Activated CD4-positive, alpha-beta T cell treated with anti-CD3 and anti-CD28 coated beads for 36 hours (primary cell): ENCODE measurements at places on chromosomes 6 and 20.

DNA sequence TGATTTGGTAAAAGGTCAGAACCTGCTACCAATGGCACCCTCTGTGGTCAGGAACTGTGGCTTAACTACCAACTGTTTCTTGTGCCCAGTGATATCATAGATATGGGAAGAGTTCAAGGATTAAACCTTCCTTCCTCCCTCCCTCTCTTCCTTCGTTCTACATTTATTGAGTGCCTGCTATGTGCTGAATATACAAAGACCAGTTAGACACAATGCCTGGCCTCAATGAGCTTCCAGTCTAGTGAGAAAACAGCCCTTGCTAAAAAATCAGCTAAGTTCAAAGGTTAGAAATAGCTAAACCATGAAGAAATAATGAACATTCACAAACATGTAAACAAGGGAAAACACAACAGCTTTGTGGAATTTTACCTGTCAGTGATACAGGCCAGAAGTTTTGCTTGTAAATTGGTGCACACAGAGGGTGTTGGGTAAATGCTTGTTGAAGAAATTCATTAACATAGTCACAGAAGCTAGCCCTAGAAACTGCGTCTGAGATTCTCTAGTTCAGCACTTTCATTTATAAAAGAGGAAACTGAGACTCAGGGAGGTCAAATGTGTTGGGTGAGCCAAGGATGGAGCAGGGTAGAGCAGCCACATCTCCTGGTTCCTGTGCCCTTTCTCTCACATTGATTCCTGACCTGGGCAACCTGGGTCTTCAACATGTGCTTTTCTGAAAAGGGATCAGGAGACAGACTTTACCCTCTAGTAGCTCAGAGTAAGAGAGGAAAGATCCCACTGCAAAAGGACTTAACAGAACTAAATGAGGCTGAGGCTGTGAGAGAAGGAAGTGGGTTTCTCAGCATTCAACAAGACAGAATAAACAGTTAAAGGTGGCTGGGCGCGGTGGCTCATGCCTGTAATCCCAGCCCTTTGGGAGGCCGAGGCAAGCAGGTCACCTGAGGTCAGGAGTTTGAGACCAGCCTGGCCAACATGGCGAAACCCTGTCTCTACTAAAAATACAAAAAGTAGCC lies 14.4 kb upstream of the FOXO3 start:
- no peak for DNase-seq

DNA sequence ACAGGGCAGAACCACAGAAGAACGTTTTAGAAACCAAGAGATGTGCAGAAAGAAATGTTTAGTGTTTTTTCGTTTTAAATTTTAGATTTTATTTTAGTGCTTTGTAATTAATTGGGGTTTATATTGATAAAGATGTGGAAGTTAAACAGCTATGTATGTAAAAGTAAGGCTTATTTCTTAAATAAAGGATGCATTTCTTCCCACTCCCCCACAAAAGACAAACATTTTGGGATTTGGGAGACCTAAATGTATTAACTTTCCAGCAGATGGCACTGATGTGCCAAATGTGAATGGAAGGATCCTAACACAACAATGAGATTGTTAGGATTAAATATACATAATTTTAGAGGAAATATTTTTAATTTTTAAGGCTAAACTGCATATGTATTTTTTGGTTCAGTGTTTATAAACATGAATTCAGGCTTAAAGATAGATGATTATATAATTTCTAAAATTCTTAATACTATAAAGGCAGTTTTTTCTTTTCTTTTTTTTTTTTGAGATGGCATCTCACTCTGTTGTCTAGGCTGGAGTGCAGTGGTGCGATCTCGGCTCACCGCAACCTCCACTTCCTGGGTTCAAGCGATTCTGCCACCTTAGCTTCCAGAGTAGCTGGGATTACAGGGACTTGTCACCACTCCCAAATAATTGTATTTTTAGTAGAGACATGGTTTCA lies 12.0 kb downstream of the PFDN4 start:
- DNase-seq, result no peak

DNA sequence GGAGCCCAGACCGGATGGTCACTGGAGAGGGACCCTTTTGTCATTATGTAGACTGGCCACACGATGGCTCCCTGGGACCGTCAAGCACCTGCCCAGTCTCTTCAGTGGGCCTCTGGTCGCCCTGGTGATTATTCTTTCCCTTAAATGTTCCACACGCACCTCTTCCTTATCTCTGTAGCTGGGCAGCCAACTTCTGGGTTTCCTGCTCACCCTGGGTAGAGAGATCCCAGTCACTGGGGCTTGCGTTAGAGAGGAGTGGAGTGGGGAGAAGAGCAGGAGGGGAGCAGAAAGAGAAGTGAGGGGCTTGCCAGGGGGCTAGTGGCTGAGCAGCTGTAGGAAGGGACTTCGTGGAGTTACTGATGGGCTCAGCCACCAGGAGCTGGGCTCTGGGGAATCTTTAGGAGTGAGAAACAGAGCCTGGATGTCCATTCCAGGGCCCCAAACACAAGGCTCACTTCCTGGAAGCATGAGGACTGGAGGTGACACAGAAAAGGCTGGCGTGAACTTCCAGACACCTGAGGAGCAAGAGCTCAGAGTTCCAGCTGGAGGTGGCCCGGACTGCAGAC lies 150.1 kb downstream of the DHX35 start:
- DNase-seq, result peak; percentile 46

- no peak for DNase-seq
Measured at GRCh38 chr20:32804817-32805216, 14.9 kb upstream of the MAPRE1 start.

DNA sequence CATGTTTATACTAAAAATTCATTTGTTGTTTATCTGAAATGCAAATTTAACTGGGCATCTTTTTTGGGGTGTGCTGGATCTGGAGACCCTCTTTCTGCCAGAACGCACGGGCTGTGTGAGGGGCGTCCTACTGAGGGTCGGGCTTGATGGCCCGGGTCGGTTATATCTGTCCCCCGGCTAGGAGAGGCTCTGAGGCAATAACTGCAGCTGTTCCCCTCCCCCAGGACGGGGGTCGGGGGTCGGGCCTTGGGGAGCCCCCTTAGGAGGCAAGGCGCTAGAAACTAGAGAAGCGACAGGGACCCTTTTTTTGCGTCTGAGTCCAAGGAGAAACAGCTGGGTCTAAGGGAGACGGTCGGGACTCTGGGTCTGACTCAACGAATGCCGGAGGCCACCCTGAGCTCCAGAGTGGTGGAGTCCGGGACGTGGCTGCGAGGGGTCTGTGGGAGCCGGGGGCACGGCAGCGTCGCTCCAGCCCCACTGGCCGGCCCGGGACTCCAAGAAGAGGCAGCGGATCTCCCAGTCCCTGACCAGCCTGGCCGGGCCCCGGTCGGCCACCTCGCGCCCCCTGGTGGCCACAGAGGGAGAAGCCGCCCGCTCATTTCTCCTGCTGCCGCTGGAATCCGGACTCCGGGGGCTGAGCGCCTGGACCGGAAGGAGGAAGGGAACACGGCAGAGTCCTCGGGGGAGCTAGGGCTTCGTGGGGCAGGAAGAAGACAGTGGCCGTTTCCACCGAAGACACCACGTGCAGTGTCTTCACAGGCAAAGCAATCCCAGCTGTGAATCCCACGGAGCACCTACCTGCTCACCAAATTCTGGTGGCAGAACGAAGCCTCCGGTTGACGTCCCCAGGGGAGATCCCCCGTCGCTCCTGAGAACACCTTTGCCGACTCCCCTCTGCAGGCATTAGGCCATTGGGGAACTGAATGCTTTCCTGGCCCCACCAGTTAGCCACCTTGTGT lies 24.0 kb upstream of the SCML4 start:
- peak; percentile 88 for DNase-seq
